Daoy (cell line): ENCODE measurements at places on chromosomes 6 and 20. TPM values are rescaled to one million over a fixed set of nuclear protein-coding genes. Genes with fewer than 3 reads are reported as not detected.

Gene RIPPLY2
- total RNA-seq, result 5.1 and 5.4 TPM in 2 replicates

Gene ZBTB46
- 3.4 and 3.5 TPM in 2 replicates for total RNA-seq

Gene SLX4IP
- total RNA-seq, result 3.1 and 3.6 TPM in 2 replicates

Gene BTNL2
- not detected in 2 replicates for total RNA-seq

Gene ERVFRD-1
- total RNA-seq, result not detected in 2 replicates

Gene TDRD6
- not detected in 2 replicates for total RNA-seq

Gene SAMD10
- total RNA-seq, result 0.86 and 1.2 TPM in 2 replicates

Gene IL17A
- total RNA-seq, result not detected in 2 replicates

Gene DDAH2
- total RNA-seq, result 46.1 and 55.6 TPM in 2 replicates

Gene RHAG
- not detected in 2 replicates for total RNA-seq

Gene PRDM13
- 2.3 and 3.4 TPM in 2 replicates for total RNA-seq

Gene CCN6
- not detected in 2 replicates for total RNA-seq

Gene DDRGK1
- 35.7 and 57.9 TPM in 2 replicates for total RNA-seq

Gene CTCFL
- 0.06 TPM in 1 of 2 replicates, not detected in the other for total RNA-seq

Gene CLPSL2
- not detected in 2 replicates for total RNA-seq

Gene GPR6
- total RNA-seq, result not detected in 2 replicates

Gene PBOV1
- not detected in 2 replicates for total RNA-seq

Gene MICB
- 24.9 and 27.3 TPM in 2 replicates for total RNA-seq

Gene OXT
- total RNA-seq, result not detected in 2 replicates

Gene BPIFA1
- not detected in 2 replicates for total RNA-seq

Gene PRPH2
- total RNA-seq, result not detected in 2 replicates

Gene SEMG1
- total RNA-seq, result not detected in 2 replicates

Gene ATP6V1G2
- 1.5 TPM in 1 of 2 replicates, not detected in the other for total RNA-seq

Gene TNNC2
- total RNA-seq, result not detected in 2 replicates

Gene HINT3
- 25.1 and 26.6 TPM in 2 replicates for total RNA-seq

Gene GPR63
- total RNA-seq, result 1.7 and 3.0 TPM in 2 replicates

Gene EGFL8
- 0.21 and 2.2 TPM in 2 replicates for total RNA-seq

Gene MDN1
- total RNA-seq, result 15.8 and 18.2 TPM in 2 replicates

Gene PXDC1
- 81.8 and 103 TPM in 2 replicates for total RNA-seq

Gene LGSN
- 0.23 TPM in 1 of 2 replicates, not detected in the other for total RNA-seq

Gene RAET1G
- total RNA-seq, result 0.27 and 0.86 TPM in 2 replicates

Gene NOX3
- total RNA-seq, result not detected in 2 replicates

Gene JAG1
- total RNA-seq, result 61.3 and 62.5 TPM in 2 replicates
